Vagina (tissue), 2 donors: ENCODE measurements at places on chromosomes 4 and X.

DNA sequence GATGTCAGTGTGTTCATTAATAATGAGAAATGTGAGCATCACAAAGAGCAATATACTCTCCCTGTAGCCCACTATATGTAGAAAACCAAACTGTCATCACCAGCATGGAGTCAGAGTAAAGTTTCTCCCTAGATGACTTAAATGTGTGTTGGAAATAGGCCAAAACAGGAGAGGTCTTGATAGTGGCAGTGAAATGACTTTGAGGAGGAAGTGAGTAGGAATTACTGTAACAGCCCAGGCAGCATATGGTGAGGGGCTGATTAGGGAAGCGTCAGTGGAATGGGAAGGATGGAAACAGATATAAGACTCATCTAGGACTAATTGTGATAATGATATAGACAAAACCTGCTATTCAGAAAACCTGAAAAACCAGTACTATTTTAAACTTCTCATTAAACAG lies 83.9 kb downstream of the ATXN3L start:
- no peaks in the 10 kb centered on the region for H3K36me3 ChIP-seq
- no peaks in the 10 kb centered on the region for H3K27me3 ChIP-seq
- H3K4me1 ChIP-seq, result no peaks in the 10 kb centered on the region
- no peak overlapping the region for H3K27ac ChIP-seq

GRCh38 chr4:15884666-15885065 lies 53.9 kb downstream of the FGFBP1 start:
- no peak overlapping the region for H3K4me3 ChIP-seq
- no peak overlapping the region for H3K27ac ChIP-seq
- H3K27me3 ChIP-seq, result no peaks in the 10 kb centered on the region
- DNase-seq, result no peak
- H3K4me1 ChIP-seq, result peaks cover 5% of the 10 kb centered on the region

GRCh38 chr4:169741569-169741968 lies 16.2 kb downstream of the HPF1 start:
- peaks cover 5% of the 10 kb centered on the region for H3K4me1 ChIP-seq
- H3K36me3 ChIP-seq, result no peaks in the 10 kb centered on the region
- H3K27ac ChIP-seq, result no peak overlapping the region
- no peaks in the 10 kb centered on the region for H3K27me3 ChIP-seq
- no peak for DNase-seq

- H3K27me3 ChIP-seq, result no peaks in the 10 kb centered on the region
- DNase-seq, result no peak
Observed at GRCh38 chrX:40772290-40772689, 36.9 kb upstream of the MED14 start.

- H3K4me1 ChIP-seq, result no peaks in the 10 kb centered on the region
- H3K27me3 ChIP-seq, result no peaks in the 10 kb centered on the region
- H3K36me3 ChIP-seq, result no peaks in the 10 kb centered on the region
- H3K4me3 ChIP-seq, result no peak overlapping the region
Observed at GRCh38 chr4:34766935-34767334, 1477.4 kb downstream of the ARAP2 start.
